ENCODE measurements at places on chromosomes 12 and 14.

GRCh38 chr12:18422871-18423270 lies 161.6 kb downstream of the PIK3C2G start:
- no peak for DNase-seq

DNA sequence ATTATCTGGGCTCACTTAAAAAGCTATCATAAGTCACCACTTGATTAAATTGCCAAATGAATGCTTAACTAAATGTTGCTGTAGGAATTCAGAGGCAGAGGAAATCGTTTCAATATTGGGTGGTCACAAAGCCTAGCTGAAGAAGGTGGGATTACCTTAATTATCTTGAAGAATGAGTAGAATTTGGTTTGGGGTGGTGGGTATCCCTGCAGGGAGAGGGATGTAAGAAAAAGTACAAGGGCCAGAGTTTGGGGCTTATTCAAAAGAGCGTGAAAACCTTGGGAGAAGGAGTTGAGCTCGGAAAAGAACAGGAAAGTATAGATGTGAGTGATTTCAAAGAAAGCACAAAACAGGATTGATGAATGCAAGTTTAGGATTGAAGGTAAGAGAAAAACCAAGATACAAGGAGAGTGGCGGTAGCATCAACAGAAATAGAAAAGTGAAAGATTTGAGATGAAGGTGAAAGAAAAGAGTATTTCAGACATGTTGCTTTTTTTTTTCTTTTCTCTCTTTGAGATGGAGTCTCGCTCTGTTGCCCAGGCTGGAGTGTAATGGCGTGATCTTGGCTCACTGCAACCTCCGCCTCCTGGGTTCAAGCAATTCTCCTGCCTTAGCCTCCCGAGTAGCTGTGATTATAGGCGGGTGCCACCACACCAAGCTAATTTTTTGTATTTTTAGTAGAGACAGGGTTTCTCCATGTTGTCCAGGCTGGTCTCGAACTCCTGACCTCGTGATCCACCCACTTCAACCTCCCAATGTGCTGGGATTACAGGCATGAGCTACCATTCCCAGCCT lies 1.7 kb downstream of the BRMS1L start:
- no peak for DNase-seq

GRCh38 chr14:102539544-102540314 lies 30.2 kb upstream of the ANKRD9 start:
- DNase-seq, result peak; percentile 97

DNA sequence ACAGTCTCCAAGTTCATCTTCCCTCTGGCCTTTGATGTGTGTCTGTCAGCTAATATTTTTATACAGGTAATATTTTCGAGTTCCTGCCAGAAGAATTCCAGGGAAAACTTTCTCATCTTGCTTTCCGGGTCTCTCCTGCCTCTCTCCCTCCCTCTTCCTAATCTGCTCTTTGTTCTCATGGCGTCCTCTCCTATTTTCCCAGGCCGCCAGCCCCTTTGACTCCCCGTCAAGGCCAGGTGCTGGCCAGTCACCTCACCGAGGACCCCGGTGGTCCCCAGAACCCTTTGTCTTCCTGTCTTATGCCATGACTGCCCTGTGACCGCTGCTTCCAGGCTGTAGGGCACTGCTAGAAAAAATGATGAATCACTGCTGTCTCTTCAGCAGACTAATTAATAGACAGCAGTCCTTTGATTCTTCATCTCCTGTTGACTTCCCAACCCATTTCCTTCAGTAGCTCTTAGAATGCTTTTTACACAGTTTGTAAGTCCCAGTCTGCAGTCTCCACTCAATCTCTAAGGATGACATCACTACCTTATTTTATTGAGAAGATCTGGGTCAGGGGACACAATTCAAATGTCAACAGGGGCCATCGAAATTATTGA lies 40.7 kb downstream of the PPFIBP1 start:
- no peak for DNase-seq

- no peak for DNase-seq
These were observed 151.4 kb downstream of the KCNC2 start for GRCh38 chr12:75058228-75058627.

GRCh38 chr12:26229910-26230309 lies 34.5 kb downstream of the SSPN start:
- DNase-seq, result no peak

- no peak for DNase-seq
These were observed 280.7 kb upstream of the SOX5 start for GRCh38 chr12:24230061-24230701.

GRCh38 chr14:20686386-20687143 lies 2.0 kb upstream of the ANG start:
- no peak for DNase-seq

GRCh38 chr12:92041742-92042141 lies 103.9 kb downstream of the BTG1 start:
- DNase-seq, result no peak

DNA sequence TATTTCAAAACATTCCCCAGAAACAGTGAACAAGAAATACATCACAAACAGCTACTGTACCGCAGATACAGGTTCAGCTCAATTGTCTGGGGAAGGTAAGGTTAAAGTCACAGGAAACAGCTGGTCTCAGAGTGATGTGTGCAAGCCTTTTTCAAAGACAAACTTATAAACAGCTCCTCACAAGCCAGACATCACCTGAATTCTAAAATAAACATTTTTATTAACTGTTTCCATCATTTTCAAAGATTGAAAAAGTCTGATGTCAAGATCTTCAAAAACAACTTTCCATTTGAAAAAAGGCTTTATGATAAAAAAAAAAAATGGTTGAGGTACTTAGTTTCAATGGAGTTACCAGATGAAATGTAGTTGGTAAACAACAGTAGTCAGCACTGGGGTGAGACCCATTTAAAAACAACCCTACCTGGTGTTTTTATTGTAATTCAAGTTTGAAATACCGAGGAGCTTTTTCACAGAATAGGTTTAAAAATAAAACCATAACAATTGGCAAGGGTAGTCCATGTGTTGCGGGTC lies 4.0 kb downstream of the BTG1 start:
- no peak for DNase-seq

DNA sequence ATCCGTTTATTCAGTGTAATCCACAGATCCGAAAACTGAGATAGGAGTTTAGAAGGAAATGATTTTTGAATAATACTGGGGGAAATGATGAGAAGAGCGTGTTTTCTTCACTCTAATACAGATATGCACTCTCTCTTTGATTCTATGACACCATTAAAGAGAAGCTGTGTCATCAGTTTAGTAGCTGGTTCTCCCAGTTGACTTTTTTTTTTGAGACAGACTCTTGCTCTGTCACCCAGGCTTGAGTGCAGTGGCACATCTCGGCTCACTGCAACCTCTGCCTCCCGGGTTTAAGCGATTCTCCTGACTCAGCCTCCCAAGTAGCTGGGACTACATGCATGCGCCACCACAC lies 48.4 kb upstream of the EML1 start:
- no peak for DNase-seq

- DNase-seq, result no peak
These were observed 270.6 kb downstream of the NAV3 start for GRCh38 chr12:78101113-78101876.

GRCh38 chr12:125696054-125696453 lies 630.8 kb downstream of the AACS start:
- DNase-seq, result no peak

- DNase-seq, result no peak
These were observed 129.5 kb downstream of the FBXL14 start for GRCh38 chr12:1464925-1465324.
